ENCODE measurements at places on chromosomes 6 and 20. TPM values are rescaled to one million over a fixed set of nuclear protein-coding genes. Genes with fewer than 3 reads are reported as not detected.

Gene LKAAEAR1
- 0.14 TPM for polyA plus RNA-seq

Gene PPP1R18
- polyA plus RNA-seq = 115 TPM

Gene EHMT2
- polyA plus RNA-seq = 60.1 TPM

Gene TJAP1
- polyA plus RNA-seq = 32.1 TPM

Gene COL21A1
- 3.5 TPM for polyA plus RNA-seq

Gene PGC
- polyA plus RNA-seq = 0.73 TPM

Gene EYA2
- 28.5 TPM for polyA plus RNA-seq

Gene SYCP2L
- polyA plus RNA-seq = 0.43 TPM

Gene POM121L2
- not detected for polyA plus RNA-seq

Gene TTLL9
- polyA plus RNA-seq = 0.46 TPM

Gene MEP1A
- 0.71 TPM for polyA plus RNA-seq

Gene KCNQ2
- polyA plus RNA-seq = 0.48 TPM

Gene LY6G5B
- polyA plus RNA-seq = 6.5 TPM

Gene ATAT1
- polyA plus RNA-seq = 7.5 TPM

Gene TPBG
- polyA plus RNA-seq = 21.8 TPM

Gene HDGFL1
- polyA plus RNA-seq = under 0.01 TPM

Gene EPB41L1
- 4.2 TPM for polyA plus RNA-seq

Gene KIF25
- polyA plus RNA-seq = 1.5 TPM

Gene TREML2
- 1.3 TPM for polyA plus RNA-seq

Gene ZC2HC1B
- polyA plus RNA-seq = 0.21 TPM

Gene CDYL
- polyA plus RNA-seq = 10.4 TPM

Gene TNFRSF6B
- 34.7 TPM for polyA plus RNA-seq

Gene HLA-G
- polyA plus RNA-seq = 6.3 TPM

Gene ERGIC3
- 181 TPM for polyA plus RNA-seq

Gene TSHZ2
- 1.4 TPM for polyA plus RNA-seq

Gene DEFB132
- polyA plus RNA-seq = 0.07 TPM

Gene BIRC7
- polyA plus RNA-seq = 0.87 TPM

Gene GPR6
- polyA plus RNA-seq = 0.05 TPM

Gene SLC32A1
- 0.11 TPM for polyA plus RNA-seq

Gene NMBR
- polyA plus RNA-seq = 0.07 TPM

Gene C4B
- polyA plus RNA-seq = 262 TPM

Gene RCAN2
- polyA plus RNA-seq = 5.9 TPM

Data from thymus (tissue), 14 donors.